AG04450 (cell line): ENCODE measurements at places on chromosomes 1 and 21.

GRCh38 chr1:64516803-64517568, 47.1 kb downstream of the CACHD1 start:
- DNase-seq = no peak

DNA sequence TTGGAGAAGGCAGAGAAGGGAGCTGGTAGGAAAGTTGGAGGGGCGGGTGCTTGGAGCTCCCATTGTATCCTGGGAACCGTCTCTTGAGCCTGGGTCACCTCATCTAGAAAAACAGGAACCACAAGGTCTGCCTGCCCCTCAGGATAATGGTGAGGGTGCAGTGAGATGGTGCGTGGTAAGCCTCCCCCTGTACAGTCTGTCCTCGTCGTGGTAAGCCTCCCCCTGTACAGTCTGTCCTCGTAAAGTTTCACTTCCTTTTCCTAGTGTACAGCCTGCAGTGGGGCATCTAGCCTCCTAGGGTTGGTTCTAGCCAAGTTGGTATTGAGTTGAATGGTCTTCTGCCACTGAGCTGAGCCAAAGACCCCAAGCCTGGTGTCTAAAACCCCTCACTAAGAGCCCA, 66.5 kb upstream of the IGSF21 start:
- no peak for DNase-seq

DNA sequence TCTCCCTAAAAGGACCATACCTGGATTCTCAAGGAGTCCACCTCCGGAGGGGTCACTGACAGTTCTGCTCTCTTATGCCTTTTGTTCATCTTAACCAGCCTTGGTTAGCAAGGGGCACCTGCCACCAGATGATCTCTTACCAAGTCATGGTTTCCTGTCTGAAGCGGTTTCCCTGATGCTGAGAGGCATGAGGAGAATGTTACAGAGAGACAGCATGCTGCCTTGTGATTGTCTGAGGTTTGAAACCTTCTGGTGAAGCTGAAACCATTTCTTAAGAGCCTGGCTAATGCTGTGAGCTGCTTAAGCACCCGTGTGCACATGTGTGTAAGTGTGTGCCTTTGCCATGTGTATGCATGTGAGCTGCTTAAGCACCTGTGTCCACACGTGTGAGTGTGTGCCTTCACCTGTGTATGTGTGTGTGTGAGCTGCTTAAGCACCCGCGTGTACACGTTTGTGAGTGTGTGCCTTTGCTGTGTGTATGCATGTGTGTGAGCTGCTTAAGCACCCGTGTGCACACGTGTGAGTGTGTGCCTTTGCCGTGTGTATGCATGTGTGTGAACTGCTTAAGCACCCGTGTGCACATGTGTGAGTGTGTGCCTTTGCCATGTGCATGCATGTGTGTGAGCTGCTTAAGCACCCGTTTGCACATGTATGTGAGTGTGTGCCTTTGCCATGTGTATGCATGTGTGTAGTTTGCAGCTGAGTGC, 136.4 kb upstream of the COL6A1 start:
- DNase-seq = no peak

- DNase-seq = no peak
Observed at GRCh38 chr1:230825761-230826160, 42.6 kb downstream of the C1orf198 start.

GRCh38 chr1:98021126-98021525, 100.3 kb upstream of the DPYD start:
- DNase-seq = no peak

DNA sequence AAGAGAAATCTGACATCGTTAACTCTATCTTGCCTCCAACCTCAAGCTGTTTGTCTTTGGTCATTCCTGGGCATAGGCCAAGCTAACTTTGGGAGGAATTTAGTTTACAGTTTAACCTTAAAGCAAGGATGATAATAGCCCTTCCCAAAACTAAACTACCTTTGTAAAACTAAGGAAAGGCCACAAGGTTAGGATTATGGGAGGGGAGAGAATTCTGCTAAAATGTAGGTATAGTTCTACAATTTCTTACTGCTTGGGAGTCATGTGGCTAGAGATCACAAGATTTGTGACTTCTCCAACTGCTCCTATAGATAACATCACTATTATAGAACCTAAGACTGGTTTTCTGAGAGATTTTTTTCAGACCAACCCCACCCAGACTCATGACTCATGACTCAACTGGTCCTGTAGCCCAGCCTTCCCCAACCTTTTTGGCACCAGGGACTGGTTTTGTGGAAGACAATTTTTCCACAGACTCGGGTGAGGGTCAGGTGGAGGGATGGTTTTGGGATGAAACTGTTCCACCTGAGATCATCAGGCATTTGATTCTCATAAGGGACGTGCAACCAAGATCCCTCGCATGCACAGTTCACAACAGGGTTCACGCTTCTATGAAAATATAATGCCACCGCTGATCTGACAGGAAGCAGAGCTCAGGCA, 70.7 kb upstream of the MUTYH start:
- no peak for DNase-seq

DNA sequence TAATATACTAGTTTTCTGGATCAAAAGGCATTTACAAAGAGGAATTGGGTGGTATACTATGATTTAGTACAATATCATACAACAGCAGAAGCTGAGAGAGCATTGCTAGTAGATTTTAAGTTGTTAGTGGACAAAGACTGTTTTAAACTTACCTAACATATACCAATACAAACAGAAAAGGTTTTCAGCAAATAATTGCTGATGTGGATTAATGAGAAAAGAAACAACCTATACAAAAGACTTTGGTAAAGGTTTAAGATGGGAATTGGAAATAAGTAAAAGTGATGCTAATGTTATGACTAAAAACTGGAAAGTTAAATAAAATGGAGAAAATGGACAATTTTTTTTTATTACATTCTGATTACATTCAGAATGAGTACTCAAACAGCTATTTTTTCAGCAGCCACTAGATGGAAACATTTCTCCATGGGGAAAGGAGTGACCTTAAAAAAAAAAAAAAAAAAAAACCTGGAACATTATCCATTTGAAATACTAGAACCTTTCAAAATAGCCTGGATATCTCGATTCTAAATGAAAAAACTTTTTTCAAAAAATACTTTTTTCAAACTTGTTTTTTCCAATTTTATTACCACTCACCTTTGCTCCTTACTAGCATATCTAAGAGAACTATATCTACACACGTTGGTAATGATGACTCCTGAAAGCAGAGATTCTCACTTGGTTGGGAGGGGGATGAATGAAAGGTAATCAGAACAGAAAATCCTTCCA, 55.4 kb downstream of the EPRS1 start:
- no peak for DNase-seq

DNA sequence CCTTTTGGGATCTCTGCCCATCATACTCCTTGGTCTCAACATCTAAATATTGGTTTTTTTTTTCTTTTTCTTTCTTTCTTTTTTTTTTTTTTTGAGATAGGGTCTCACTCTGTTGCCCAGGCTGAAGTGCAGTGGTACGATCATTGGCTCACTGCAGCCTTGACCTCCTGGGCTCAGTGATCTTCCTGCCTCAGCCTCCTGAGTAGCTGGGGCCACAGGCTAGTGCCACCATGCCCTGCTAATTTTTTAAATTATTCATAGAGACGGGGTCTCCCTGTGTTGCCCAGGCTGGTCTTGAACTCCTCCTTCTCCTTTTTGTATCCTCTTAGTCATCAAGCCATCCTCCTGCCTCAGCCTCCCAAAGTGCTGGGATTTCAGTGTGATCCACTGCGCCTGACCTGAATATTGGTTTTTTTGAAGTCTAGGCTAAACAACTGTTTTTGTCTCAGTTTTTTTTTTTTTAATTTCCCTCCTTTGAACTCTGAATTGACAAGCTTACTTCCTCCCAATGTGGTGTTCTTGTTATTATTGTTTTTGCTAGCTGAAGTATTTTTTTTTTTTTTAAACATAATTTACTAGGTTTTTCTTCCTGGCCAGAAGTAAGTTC, 30.9 kb downstream of the MAPKAPK2 start:
- no peak for DNase-seq

DNA sequence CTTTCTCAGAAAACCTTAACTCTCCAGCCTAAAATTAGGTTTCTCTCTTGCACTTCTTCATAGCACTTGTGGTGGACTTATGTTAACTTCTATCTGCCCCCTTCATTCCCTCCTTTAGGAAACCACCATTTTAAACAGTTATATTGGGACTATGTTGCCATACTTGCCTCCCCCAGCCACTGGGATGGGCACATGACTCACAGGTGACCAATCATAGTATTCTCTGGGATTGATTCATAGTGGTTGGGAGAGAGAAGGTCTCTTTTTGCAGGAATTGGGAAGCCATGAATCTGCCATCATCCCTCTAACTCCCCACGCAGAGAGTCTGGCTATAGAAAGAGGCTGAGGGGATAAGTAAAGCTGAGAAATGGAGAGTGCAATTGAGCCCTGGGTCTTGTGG, 50.4 kb upstream of the NRDC start:
- DNase-seq = no peak

GRCh38 chr1:43688594-43689000, 18.7 kb upstream of the ST3GAL3 start:
- DNase-seq = peak; percentile 46

GRCh38 chr1:70188522-70188921, 16.9 kb downstream of the LRRC40 start:
- DNase-seq = no peak

DNA sequence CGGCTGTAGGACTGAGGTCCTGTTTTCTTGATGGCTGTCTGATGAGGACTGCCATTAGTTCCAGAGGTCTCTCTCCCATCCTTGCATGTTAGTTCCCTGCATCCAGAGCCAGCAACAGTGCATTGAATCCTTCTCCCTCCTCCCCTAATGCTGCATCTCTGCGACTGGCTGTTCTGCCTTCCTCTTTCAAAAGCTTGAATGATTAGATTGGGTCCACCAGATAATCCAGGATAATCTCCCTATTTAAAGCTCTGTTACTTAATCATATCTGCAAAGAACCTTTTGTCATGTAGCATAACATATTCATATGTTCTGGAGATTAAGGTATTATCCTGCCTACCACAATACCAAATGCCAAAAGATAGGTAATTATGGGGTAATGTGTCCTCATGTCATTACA, 377.5 kb downstream of the GPATCH2 start:
- DNase-seq = no peak

- DNase-seq = no peak
Observed at GRCh38 chr1:229253151-229253974, 17.5 kb upstream of the RAB4A start.

DNA sequence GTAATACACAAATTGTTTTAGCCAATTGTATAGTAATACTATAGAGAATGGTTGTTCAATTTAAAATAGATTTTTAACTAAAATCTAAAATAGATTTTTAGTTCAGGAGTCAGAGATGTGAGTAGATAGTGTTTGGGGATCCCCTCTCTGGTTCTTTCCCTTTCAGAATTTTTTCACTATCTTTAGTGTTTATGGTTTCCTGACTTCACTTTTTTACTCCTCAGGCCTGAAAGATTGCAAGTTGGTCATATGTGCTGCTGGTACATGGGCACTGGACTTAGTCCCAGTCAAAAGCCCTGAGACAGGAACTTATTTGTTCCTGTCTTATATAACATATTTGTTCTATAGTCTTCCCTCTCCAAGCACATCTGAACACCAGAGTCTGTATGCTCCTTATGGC, 96.8 kb upstream of the ATP1B1 start:
- no peak for DNase-seq

- no peak for DNase-seq
Observed at GRCh38 chr1:77938651-77939050, 40.2 kb downstream of the FUBP1 start.

DNA sequence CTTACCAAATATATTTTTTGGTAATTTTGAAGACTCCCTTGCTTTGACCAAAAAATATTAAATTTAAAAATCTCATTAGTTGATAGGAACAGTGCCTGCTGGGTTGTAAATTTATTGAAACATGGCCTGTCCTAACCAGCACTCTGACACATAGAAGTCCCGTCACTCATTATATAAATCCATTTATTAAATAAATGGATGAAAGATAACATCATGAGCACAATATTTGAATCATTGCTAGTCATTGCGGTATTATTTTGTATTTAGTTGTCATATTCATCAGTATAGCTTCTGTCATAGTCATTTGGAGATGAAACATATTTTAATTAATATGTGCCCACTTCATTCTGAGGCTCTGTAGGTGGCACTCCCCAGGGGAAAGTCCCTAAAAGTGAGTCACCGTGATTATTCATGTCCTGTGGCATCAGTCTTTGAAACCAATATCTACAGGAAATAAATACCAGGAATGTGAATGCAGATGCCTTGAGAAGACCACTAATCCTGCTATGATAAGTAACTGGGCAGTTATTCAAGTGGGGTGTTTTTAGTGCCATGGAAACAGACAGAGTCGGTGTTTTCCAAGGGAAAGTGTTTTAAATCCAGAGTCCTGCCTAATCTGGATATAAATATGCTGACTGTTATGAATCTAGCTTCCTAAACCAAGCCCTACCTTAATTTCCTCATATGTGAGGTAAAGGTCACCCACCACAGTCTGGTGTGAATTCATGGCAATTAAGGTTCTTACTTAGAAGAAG, 302.0 kb downstream of the DUSP10 start:
- peak; percentile 72 for DNase-seq

DNA sequence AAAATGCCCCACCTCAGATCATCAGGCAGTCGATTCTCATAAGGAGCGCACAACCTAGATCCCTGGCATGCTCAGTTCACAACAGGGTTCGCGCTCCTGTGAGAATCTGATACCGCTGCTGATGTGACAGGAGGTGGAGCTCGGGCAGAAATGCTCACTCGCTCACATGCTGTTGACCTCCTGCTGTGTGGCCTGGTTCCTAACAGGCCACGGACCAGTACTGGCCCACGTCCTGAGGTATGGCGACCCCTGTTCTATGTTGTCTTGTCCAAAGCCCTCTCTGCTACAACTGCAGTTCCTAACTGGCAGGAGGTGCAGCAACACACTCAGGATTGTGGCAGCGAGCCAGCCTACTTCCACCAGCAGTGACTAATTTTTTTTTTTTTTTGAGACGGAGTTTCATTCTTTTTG, 70.6 kb downstream of the CLSTN1 start:
- DNase-seq = peak; percentile 63

GRCh38 chr1:207812778-207813511, 61.1 kb downstream of the CD46 start:
- DNase-seq = no peak

- no peak for DNase-seq
Observed at GRCh38 chr1:108563808-108564207, 3.9 kb downstream of the EEIG2 start.

- no peak for DNase-seq
Observed at GRCh38 chr1:225774281-225775147, 3.1 kb upstream of the SRP9 start.

DNA sequence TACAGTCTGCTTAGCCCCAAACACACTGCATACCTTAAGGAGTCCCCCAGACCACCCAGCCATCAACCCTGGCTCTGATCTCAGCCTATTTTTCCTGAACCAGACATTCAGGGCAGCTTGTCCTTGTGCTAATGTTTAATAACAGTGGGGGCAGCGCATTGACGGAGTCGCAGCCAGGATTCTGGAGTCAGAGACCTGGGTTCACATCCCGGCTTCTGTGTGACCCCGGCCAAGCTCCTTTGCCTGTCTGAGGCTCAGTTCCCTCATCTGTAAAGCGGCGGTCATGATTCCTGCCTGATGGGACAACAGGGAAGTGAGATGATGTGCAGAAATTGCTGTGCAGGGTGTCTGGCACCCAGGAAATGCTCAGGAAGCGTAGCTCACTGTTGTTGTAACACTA, 63.1 kb downstream of the MATN1 start:
- no peak for DNase-seq

GRCh38 chr1:168235937-168236336, 10.1 kb downstream of the SFT2D2 start:
- no peak for DNase-seq

- no peak for DNase-seq
Observed at GRCh38 chr1:29878501-29878900, 642.2 kb downstream of the PTPRU start.
